ENCODE measurements at places on chromosomes 2 and 18. TPM values are rescaled to one million over a fixed set of nuclear protein-coding genes. Genes with fewer than 3 reads are reported as not detected.

Gene CSRNP3
- 13.8 TPM for total RNA-seq

Gene ASB18
- not detected for total RNA-seq

Gene PPM1G
- total RNA-seq, result 101 TPM

- no peak for DNase-seq
Measured at GRCh38 chr2:172836347-172836821, 100.7 kb downstream of the RAPGEF4 start.

DNA sequence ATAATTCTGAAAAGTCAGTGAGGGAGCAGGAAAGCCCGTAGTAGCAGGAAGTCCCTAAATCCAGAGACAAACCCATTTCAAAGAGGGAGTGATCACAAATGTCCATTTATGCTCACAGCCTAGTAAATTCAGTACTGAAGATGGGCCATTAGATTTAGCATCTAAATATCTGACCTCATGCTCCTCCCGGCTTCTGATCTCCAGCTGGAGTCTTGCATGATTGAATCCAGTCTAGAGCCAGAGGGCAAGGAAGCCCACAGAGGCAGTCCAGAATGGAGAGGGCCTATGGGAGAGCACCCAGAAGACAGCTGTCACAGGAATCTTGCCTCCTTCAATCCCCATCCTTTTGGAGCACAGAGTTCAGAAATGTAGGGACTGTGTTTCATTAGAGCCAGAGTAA is 16.0 kb upstream of the ST8SIA3 start:
- no peak for DNase-seq

- peak; percentile 81 for DNase-seq
Measured at GRCh38 chr2:42974721-42975717, 182.6 kb upstream of the HAAO start.

GRCh38 chr18:31774477-31774785 is 13.8 kb upstream of the SLC25A52 start:
- no peak for DNase-seq

Gene DES
- total RNA-seq, result 47.0 TPM

Gene FAM237A
- total RNA-seq, result not detected

Gene SP140
- total RNA-seq, result 0.07 TPM

DNA sequence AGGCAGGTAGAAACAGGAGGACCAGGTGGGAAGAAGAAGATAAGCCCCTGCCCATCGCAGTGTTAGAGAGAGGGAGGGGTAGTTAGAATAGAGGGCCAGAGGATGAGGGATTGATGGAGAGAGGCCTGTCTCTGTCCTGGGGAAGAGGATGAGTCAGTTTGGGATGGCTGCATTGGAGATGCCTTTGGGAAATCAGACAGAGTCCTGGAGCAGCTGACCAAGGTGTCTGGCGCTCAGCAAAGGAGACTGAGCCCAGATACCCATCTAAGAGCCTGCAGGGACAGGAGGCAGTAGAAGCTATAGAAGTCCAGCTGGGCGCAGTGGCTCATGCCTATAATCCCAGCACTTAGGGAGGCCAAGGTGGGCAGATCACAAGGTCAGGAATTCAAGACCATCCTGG is 177.8 kb upstream of the HAAO start:
- no peak for DNase-seq

Gene MALT1
- total RNA-seq, result 51.8 TPM

- no peak for DNase-seq
Measured at GRCh38 chr2:97742381-97742847, 29.0 kb downstream of the ZAP70 start.

GRCh38 chr18:5842653-5843052 is 52.7 kb downstream of the TMEM200C start:
- DNase-seq, result no peak

GRCh38 chr2:65576861-65577601 is 144.6 kb upstream of the SPRED2 start:
- DNase-seq, result no peak

Measured in cardiac muscle cell (in vitro differentiated cells and primary cell).